HTR-8/SVneo (cell line): ENCODE measurements at places on chromosomes 7 and 10.

DNA sequence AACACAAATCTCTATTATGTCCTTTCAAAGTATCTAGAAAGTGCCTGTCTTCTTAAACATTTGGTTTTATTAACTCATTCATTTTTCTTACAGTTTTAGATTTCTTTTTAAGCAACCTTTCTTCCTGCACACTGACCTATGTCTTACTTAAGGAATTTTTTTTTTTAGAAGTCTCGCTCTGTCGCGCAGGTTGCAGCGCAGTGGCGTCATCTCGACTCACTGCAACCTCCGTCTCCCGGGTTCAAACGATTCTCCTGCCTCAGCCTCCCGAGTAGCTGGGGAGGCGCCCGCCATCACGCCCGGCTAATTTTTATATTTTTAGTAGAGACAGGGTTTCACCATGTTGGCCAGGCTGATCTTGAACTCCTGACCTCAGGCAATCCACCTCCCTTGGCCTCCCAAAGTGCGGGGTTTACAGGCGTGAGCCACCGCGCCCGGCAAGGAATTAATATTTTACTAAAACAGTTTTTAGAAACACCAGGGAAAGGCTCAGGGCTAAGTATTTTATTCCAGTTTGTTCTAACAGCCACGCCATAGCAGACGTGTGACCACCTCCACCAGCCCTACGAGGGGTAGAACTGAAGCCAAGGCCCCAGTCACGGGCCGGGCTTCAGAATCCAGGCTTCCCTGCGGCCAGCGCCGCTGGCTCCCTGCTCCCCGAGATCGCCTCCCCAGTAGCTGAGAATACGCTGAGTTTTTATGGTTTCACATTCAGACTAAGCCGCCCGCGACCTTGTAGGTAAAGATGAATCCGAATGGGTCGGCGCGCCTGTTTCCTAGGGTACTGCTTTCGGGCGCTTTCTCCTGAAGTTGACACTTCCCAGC is 941 bp upstream of the LUC7L2 start:
- no peak for DNase-seq

DNA sequence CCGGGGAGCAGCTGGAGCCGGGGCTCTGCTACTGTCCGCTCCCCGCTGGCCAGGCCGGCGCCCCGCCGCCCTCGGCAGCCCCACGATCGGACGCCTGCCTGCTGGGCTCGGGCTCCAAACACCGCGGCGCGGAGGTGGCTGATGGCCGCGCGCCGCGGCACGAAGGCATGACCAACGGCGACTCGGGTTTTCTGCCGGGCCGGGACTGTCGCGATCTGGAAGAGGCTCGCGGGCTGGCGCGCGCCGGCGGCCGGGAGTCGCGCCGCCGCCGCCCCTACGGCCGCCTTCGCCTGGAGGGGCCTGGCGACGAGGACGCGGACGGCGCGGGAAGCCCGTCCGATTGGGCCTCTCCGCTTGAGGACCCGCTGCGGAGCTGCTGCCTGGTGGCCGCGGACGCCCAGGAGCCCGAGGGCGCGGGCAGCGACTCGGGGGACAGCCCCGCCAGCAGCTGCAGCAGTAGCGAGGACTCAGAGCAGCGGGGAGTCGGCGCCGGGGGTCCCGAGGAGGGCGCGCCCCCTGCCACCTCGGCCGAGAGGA is 570 bp downstream of the TBC1D12 start:
- no peak for DNase-seq

DNA sequence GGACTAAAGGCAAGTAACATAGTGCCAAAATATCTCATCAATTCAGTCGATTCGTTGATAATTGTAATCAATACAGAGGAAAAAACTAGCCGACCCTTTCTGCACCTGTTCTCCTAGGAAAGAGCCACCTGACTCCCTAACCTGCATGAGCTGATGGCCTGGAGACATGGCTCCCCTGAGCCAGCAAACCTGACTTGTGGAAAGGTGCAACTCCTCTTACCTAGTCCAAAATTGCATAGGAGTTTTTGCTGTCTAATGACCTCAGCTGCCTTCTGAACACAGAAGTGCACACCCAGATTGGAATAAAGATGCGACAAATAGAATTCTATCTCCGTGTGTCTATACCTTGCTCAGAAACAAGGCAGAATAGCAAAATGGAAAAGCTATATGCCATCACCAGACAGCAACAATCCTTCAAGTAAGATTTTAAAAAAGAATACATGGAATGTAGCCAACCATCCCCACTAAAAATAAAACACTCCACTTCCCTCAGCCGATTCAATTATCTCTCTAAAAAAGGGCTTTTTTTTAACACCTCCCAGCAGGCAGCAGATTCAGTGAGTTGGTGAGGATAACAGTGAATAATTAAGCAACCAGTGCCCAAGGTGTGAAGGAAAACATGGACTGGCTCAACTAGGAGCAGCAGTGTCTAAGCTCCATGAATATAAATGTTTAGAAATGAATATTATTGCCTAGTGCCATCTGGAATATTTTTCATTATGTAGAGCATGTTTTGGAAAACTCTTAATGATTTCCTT is 26.6 kb upstream of the LMTK2 start:
- no peak for DNase-seq

- DNase-seq = no peak
These were observed 25.8 kb downstream of the POLL start for GRCh38 chr10:101562231-101562630.

- no peak for DNase-seq
These were observed 4.4 kb downstream of the DNAJC30 start for GRCh38 chr7:73678862-73679261.

GRCh38 chr7:107007007-107007891 is 37.3 kb upstream of the PRKAR2B start:
- DNase-seq = no peak

GRCh38 chr7:150903606-150904005 is 51.3 kb downstream of the AOC1 start:
- peak; percentile 44 for DNase-seq

- DNase-seq = no peak
These were observed 49.0 kb upstream of the PODXL start for GRCh38 chr7:131605280-131605878.
